ENCODE measurements at places on chromosomes 3 and 15. TPM values are rescaled to one million over a fixed set of nuclear protein-coding genes. Genes with fewer than 3 reads are reported as not detected.

Gene GRIP2
- total RNA-seq: not detected

Gene ZNF501
- 1.7 TPM for total RNA-seq

Gene PLA2G4D
- not detected for total RNA-seq

Gene CCDC54
- total RNA-seq: not detected

Gene CLEC3B
- not detected for total RNA-seq

Gene CCR3
- total RNA-seq: not detected

Gene TLR9
- 0.59 TPM for total RNA-seq

Gene CFAP91
- total RNA-seq: 0.25 TPM

Gene AMT
- total RNA-seq: 3.6 TPM

Gene VIPR1
- 6.6 TPM for total RNA-seq

Measured in activated CD4-positive, alpha-beta T cell treated with anti-CD3 and anti-CD28 coated beads for 36 hours (primary cell).